ENCODE measurements at places on chromosomes 5 and 9.

DNA sequence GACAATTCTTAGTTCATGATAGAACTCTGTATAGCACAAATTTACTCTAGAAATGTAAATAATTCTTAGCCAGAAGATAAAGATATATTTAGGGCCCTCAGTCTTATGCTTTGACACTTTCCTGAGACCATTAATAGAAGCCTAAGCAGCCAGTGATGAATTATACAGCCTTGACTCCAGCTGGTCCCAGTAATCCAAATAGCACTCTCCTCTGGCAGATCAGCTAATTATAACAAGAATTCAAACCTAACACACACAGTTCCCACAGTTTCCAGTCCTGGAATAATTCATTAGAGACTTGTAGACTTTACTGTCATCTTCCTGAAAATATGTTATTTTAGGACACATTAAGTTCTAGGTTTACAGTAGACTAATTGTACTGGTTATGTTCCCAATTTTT is 50.4 kb downstream of the SHOC1 start:
- H3K4me1 ChIP-seq: peaks cover 17% of the 10 kb centered on the region
- peaks cover 1% of the 10 kb centered on the region for H3K36me3 ChIP-seq
- no peaks in the 10 kb centered on the region for H3K27me3 ChIP-seq
- H3K4me3 ChIP-seq: no peak overlapping the region
- no peak overlapping the region for H3K27ac ChIP-seq

DNA sequence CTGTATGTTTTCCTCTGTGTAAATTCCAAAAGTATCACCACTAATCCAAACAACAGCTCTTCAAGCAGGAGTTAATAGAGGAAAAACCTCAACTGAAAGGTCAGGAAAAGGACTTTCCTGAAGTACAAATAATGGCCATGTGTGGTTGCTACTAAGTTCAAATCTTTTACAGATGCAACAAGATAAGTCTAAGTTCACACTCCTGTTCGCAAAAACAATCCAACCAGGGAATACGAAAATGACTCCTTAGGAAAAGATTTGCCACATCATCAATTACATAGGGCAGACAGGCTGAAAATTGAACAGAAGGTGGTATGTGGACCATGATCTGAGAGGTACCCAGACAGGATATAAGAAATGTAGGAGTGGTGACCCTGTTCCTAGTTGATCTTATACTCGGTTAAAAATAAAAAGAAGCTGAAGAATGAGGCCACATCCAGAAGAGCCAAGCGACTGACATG is 210.2 kb downstream of the TSSK1B start:
- no peaks in the 10 kb centered on the region for H3K4me1 ChIP-seq
- H3K4me3 ChIP-seq: no peak overlapping the region
- DNase-seq: no peak
- no peak overlapping the region for H3K27ac ChIP-seq
- no peaks in the 10 kb centered on the region for H3K36me3 ChIP-seq

DNA sequence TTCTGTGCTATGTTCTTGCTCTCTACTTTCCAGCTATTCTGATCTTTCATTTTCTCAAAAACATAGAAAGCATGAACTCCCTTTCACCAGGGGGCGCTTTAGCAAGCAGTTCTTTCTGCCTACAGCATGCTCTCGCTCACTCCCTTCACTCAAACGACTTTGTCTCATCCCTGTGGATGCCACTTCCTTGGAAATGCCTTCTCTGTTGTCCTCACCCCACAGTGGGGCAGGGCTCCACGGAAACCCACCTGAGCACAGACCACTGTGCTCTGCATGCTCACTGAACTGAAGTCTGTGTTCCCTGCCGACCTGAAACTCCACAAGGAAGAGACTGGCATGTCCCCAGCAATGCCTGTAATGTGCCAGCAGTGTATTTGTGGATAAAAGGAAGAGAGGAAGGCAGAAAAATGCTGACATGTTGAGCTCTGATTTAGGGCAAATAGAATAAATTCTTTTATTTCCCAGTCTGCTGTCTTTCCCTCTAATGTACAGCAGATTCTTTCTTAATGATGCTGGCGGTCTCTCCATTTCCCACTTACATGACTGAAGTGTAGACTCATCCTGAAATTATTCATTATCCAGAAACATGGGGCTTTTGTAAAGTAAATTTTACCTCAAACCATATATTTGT is 4.9 kb upstream of the ROR2 start:
- H3K4me3 ChIP-seq: no peak overlapping the region
- H3K4me1 ChIP-seq: peaks cover 4% of the 10 kb centered on the region
- H3K27me3 ChIP-seq: peaks cover 40% of the 10 kb centered on the region
- H3K27ac ChIP-seq: no peak overlapping the region
- peak; percentile 52 for DNase-seq
- H3K36me3 ChIP-seq: no peaks in the 10 kb centered on the region

DNA sequence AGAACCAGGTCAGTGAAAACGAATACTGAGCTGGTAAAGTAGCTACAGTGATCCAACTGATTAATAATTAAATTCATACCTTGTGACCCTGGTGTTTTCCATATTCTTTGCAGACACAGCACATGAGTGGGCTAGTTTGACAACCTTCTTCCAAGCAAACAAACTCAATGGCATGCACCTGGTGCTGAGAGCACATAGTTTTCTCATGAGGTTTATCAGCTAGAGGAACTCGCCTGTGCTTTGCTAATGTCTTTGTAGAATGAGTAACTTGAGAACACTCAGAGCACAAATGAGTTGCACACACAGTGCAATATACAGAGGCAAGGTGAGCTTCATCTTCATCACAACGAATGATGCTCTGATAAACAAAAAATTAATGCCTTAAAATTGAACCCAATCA is 12.6 kb downstream of the TRIM23 start:
- no peak overlapping the region for H3K27ac ChIP-seq
- DNase-seq: no peak
- peaks cover 4% of the 10 kb centered on the region for H3K4me1 ChIP-seq

DNA sequence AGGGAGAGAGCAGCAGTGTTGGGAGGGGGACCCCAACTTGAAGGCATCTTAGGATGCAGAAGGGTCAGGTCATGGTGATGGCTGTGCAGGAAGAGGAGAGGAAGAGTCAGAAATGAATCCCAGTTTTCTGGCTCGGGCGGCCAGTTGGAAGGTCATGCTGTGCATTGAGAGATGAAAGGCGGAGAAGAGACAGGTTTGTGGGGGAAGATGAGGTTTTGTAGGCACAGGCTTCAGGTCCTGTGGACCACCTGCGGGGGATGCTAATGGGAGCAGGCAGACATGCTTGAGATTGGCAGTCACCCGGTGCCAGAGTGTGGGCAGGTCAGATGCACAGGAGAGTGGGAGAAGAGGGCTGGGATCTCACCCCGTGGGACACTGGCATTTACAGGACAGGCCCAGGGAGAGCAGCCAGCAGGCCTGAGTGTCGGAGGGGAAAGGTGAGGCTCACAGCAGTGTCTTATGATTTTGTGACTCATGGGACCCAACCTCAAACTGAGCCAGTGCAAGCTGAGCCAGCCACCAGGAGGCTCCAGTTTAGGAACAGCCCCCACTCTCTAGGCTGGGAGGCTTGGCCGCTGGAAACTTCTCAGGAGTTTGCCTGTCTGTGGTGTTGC is 17.5 kb downstream of the STXBP1 start:
- H3K27me3 ChIP-seq: no peaks in the 10 kb centered on the region
- no peaks in the 10 kb centered on the region for H3K36me3 ChIP-seq
- H3K4me3 ChIP-seq: no peak overlapping the region
- no peak overlapping the region for H3K27ac ChIP-seq

- H3K27me3 ChIP-seq: no peaks in the 10 kb centered on the region
- no peaks in the 10 kb centered on the region for H3K4me1 ChIP-seq
- no peaks in the 10 kb centered on the region for H3K36me3 ChIP-seq
- no peak overlapping the region for H3K4me3 ChIP-seq
- no peak for DNase-seq
These were observed 670.3 kb downstream of the TLE4 start for GRCh38 chr9:80242022-80242421.

DNA sequence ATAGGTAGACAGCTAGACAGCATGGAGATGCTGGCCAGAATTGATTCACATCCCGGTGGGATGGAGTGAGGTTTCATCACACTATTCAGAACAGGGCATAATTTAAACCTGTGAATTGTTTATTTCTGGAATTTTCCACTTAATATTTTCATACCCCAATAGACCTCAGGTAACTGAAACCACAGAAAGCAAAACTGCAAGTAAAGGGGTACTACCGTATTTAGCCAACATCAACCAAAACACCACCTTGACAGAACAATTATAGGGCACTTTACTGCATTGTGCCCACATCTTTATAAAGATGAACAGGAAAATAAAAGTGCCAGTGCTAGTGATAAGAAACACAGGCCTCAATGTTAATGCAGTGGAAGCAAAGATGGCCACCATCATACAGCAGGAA is 7.5 kb downstream of the SERINC5 start:
- DNase-seq: no peak
- peaks cover 78% of the 10 kb centered on the region for H3K4me1 ChIP-seq
- peak overlapping the region; percentile 54 for H3K27ac ChIP-seq
- peaks cover 12% of the 10 kb centered on the region for H3K36me3 ChIP-seq
- H3K27me3 ChIP-seq: no peaks in the 10 kb centered on the region

DNA sequence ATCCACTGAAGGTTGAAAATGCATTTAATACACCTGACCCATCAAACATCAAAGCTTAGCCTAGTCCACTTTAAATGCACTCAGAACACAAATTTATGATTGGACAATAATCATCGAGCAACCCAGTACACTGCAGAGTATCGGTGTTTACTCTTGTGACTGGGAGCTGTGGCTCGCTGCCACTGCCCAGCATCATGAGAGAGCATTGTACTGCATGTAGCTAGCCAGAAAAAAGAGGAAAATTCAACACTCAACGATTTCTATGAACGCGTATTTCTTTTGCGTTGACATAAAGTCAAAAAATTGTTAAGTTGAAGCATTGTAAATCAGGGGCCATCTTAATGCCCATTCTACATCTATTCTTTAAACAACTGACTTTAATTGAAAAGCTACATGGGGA is 95.1 kb upstream of the CD180 start:
- no peak overlapping the region for H3K27ac ChIP-seq
- H3K4me1 ChIP-seq: no peaks in the 10 kb centered on the region
- DNase-seq: no peak
- H3K4me3 ChIP-seq: no peak overlapping the region
- H3K27me3 ChIP-seq: no peaks in the 10 kb centered on the region

GRCh38 chr5:61802456-61802855 is 470.4 kb downstream of the ZSWIM6 start:
- DNase-seq: no peak
- H3K27me3 ChIP-seq: peaks cover 3% of the 10 kb centered on the region
- no peak overlapping the region for H3K27ac ChIP-seq

GRCh38 chr5:143886096-143886495 is 74.1 kb downstream of the HMHB1 start:
- no peak overlapping the region for H3K4me3 ChIP-seq
- no peaks in the 10 kb centered on the region for H3K36me3 ChIP-seq
- no peaks in the 10 kb centered on the region for H3K27me3 ChIP-seq

GRCh38 chr9:107486674-107487520 is 2.7 kb downstream of the KLF4 start:
- no peaks in the 10 kb centered on the region for H3K36me3 ChIP-seq
- H3K27me3 ChIP-seq: peaks cover 51% of the 10 kb centered on the region
- H3K4me3 ChIP-seq: no peak overlapping the region
- H3K4me1 ChIP-seq: peaks cover 7% of the 10 kb centered on the region

GRCh38 chr9:38432922-38433510 is 8.8 kb upstream of the IGFBPL1 start:
- no peak overlapping the region for H3K27ac ChIP-seq
- H3K4me3 ChIP-seq: no peak overlapping the region
- no peaks in the 10 kb centered on the region for H3K27me3 ChIP-seq
- H3K4me1 ChIP-seq: peaks cover 13% of the 10 kb centered on the region
- no peak for DNase-seq
- H3K36me3 ChIP-seq: no peaks in the 10 kb centered on the region

- H3K36me3 ChIP-seq: no peaks in the 10 kb centered on the region
- peaks cover 48% of the 10 kb centered on the region for H3K4me1 ChIP-seq
- DNase-seq: no peak
- H3K27me3 ChIP-seq: peaks cover 12% of the 10 kb centered on the region
These were observed 51.6 kb downstream of the AHRR start for GRCh38 chr5:372996-373709.

DNA sequence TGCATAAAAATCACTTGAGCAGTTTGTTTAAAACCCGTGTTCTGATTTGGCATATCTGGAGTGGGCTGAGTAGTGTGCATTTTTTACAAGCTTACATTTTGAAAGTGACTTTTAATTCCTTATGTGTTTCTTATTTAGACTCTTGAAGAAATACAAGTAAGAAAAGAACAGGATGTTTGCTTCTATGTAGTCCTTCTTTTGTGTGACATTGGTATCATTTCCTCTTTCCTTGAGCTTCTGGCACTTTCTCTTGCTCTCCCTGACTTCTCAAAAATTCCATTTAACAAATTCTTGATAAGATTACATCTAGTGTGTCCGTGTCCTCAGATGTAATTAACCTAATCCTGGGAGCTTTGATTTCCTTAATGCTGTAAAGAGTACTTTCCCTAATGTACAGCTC is 12.5 kb downstream of the GARNL3 start:
- no peak for DNase-seq
- H3K27me3 ChIP-seq: peaks cover 15% of the 10 kb centered on the region
- H3K4me1 ChIP-seq: peaks cover 11% of the 10 kb centered on the region
- H3K36me3 ChIP-seq: no peaks in the 10 kb centered on the region

GRCh38 chr9:136840140-136840876 is 2.0 kb upstream of the AJM1 start:
- peaks cover 2% of the 10 kb centered on the region for H3K27me3 ChIP-seq
- no peak for DNase-seq
- H3K36me3 ChIP-seq: peaks cover 3% of the 10 kb centered on the region
- H3K4me3 ChIP-seq: no peak overlapping the region
- no peak overlapping the region for H3K27ac ChIP-seq

- no peak overlapping the region for H3K27ac ChIP-seq
- DNase-seq: no peak
- no peaks in the 10 kb centered on the region for H3K36me3 ChIP-seq
- H3K4me1 ChIP-seq: no peaks in the 10 kb centered on the region
These were observed 205.3 kb downstream of the CDH10 start for GRCh38 chr5:24439465-24439864.

- H3K4me1 ChIP-seq: no peaks in the 10 kb centered on the region
- no peak overlapping the region for H3K4me3 ChIP-seq
- no peaks in the 10 kb centered on the region for H3K27me3 ChIP-seq
- H3K36me3 ChIP-seq: no peaks in the 10 kb centered on the region
These were observed 104.7 kb upstream of the ISL1 start for GRCh38 chr5:51278539-51278938.

DNA sequence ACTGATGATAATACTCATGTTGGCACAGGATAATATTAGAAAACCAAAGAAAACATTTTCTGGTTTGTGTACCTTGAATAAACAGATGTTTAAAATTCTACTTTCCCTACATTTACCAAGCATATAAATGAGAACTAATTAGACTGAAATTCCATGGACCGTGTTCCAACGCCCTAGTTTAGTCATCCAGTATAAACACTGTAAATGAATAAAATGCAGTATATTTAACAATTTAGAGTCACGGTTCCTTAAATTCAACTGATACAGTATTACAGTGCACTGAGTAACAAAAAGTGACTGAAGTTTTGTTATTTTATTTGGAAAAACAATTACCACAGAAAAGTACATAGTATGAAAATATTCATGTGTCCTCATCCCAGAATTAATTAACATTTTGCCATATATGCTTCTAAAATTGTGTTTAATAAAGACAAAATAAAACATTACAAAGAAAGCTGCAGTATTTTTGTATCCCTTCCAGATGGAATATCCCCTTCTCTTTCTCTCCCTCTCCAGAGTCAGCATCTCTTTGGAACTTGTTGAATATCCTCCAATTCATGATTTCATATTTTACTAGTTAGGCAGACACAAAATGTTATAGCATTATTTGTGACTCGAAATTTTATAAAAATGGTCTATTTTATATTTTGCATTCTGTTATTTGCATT is 112.5 kb downstream of the HMHB1 start:
- H3K27ac ChIP-seq: no peak overlapping the region
- H3K27me3 ChIP-seq: peaks cover 2% of the 10 kb centered on the region
- H3K36me3 ChIP-seq: no peaks in the 10 kb centered on the region
- H3K4me1 ChIP-seq: peaks cover 10% of the 10 kb centered on the region

Measured in activated naive CD4-positive, alpha-beta T cell treated with anti-CD3 and anti-CD28 coated beads for 36 hours (primary cell).